ENCODE measurements at places on chromosomes 6 and 20.

GRCh38 chr6:48067886-48068277, 43.1 kb downstream of the PTCHD4 start:
- no peak for DNase-seq

- no peak for DNase-seq
Measured at GRCh38 chr6:166971271-166971670, 14.9 kb upstream of the RNASET2 start.

DNA sequence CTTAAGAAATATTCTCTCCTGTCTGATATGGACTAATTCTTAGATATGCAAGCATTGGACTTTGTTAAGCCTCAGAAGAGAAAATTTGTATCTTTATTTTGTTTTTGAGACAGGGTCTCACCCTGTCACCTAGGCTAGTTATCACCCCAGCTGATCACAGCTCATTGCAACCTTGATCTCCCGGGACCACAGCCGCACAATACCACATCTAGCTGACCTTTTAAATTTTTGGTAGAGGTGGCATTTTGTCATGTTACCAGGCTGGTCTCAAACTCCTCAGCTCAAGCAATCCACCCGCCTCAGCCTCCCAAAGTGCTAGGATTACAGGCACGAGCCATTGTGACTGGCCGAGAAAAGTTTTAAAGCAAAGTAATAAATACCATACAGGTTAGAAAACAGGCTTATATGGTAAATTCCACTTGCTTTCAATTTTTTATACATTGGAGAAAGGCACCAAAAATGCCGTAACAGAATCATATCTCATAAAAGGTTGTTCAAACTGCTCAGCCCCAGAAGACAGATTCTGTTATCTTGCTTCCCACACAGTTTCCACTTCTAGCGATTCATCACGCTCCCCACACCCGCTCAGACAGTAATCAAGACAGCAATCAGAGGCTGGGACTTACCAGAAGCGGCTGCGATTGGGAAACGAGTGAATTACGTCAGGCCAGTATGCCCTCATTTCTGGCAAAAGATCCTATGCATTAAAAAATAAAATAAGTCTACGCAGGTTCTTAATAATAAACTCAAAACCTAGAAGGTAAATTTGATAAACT, 13.8 kb downstream of the RNASET2 start:
- no peak for DNase-seq

GRCh38 chr6:170272341-170273065, 18.4 kb downstream of the DLL1 start:
- DNase-seq, result no peak

GRCh38 chr20:20184149-20184548, 131.8 kb downstream of the CFAP61 start:
- no peak for DNase-seq

GRCh38 chr6:53461041-53461656, 83.8 kb downstream of the GCLC start:
- no peak for DNase-seq

DNA sequence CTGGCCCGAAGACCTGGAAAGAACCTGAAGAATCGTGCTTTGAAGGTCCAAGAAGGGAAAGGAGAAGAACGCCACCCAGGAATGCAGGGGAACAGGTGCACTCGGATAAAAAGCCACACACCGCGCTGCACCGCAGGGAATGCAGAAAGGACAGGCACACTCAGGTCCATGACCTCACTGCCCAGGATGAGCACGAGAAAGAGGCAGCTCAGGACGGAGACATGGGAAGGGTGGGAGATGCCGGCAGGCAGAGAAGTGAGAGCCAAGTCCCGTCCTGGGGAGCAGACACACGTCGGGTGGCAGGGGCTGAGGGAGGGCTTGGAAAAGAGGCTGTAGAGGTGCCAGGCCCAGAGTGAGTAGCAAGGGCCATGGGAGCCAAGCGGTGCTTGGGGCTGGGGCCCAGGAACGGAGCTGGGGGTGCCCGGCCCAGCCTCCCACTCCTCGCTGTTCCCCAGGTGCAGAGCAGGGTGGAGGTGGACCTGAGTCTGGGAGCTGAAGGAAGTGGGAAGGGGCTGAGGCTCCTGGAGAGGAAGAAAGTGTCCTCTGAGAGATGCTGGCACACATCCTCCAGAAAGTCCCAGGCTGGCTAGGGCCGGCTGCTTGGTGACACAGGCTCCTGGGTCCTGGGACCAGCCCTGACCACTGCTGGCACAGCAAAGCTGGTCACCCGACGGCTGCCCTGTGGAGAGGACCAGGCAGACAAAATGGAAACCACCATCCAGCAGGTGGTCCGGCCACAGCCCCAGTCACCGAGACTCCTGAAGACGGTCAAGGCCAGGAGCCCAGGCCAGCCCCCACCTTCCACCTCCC, 91.3 kb downstream of the PSMB1 start:
- no peak for DNase-seq

- DNase-seq, result no peak
Measured at GRCh38 chr6:25441663-25442270, 162.6 kb downstream of the CARMIL1 start.

DNA sequence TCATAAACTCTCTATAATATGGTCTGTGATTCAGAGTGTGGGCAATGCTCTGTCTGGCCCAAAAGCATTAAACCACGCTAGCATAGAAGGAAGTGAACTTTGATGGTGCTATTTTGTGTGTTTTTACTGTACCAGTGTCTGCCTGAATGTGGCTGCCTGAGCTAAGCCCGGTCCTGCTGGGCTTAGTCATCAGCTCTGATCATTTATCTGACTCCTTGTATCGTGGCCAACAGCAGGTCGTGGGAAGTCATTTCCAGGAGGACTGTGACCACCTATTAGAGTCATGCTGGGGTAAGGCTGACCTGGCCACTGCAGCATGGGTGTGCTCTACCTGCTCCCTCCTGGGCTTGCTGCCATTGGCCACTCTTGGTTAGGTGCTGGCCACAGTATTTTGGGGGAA, 239.1 kb upstream of the CEP162 start:
- no peak for DNase-seq

DNA sequence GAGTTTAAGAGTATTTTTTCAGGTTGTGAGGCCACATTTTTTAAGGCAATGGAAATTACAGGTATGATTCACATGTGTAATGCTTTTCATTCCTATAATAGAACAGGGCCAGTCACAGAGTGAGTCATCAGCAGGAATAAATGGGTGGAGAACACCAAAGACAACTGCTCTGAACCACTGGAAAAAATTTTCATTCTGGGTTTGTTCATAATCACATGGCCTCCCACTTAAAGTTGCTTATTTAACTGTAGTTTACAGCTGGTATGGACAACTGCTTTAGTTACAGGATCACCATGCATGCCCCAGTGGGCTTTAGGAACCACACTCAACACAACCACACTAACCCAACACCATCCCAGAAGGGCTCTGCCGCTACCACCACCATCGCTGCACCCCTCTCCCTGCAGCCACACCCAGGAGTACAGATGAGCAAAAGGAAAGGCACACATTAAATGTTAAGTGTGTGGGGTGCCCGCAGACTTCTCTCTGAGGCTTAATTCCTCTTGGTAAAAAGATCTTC, 107.0 kb upstream of the DST start:
- DNase-seq, result no peak

DNA sequence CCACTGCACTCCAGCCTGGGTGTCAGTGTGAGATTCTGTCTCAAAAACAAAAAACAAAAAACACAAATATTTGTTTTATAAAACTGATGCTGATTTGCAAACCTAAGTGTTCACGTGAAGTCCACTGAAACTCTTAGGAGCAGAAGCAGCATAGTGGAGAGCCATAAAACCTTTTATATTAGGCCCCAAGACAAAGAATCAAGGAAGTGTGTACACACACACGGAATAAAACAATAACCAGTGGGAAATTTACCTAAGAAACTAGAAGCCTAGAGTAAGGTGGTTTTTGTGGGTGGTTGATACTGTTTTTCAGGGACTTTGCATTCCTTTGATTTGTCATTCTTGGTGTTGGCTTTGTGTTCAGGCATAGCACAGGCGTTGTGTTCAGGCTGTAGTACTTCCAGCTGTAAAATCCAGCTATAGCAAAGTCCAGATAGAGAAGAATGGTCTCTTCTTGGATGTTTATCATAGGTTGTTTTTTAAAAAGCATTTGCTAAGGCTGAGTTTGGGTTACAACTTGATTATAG, 61.3 kb downstream of the ATRN start:
- DNase-seq, result no peak

GRCh38 chr20:36628076-36628475, 17.9 kb downstream of the SLA2 start:
- peak; percentile 17 for DNase-seq

GRCh38 chr6:81148751-81149150, 603.7 kb downstream of the TENT5A start:
- DNase-seq, result no peak

DNA sequence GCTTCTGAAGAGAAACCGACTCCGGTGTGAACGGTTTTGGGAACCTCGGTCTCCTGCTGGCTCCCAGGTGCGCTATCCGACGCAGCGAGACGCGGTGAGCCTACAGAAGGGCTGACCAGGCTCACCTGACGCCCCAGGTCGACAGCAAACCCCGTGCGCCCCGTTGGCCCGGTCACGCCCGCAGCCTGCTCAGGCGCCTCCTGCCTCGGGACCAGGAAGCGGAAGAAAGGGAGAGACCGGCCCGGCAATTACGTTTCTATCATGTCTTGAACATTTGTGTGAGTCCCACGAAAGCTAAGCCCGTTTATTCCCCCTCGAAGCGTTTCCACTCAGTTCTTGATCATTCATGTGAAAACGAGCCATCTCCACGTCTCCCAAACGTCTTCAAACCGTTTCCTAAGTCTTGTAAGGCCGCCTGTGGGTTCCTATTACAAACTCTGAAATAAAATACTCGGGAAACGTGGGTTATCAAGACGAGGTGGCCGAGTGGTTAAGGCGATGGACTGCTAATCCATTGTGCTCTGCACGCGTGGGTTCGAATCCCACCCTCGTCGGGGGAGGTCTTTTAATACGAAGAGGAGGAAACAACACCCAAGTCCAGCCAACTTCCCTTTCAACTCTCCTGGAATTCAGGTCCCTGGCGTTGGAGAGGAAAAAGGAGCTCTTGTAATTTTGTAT, 150.5 kb upstream of the PRSS16 start:
- no peak for DNase-seq

DNA sequence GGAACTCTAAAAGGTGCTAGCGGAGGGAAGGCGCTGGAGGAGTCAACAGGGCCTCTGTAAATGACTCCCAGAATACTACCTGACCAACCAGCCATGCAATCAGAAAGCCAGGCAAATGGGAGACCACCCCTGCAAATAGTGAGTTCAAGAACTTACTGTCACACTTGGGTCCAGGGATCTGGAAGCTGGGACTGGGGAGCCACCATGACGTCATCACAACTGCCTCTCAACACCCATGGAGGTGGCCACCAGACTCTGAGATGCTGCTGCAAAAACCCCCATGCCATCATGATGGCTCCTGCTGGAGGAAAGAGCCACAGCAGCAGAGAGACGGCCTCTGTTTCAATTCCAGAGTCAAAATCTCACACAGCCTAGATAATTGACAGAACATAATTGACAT, 8.5 kb upstream of the PDYN start:
- no peak for DNase-seq

DNA sequence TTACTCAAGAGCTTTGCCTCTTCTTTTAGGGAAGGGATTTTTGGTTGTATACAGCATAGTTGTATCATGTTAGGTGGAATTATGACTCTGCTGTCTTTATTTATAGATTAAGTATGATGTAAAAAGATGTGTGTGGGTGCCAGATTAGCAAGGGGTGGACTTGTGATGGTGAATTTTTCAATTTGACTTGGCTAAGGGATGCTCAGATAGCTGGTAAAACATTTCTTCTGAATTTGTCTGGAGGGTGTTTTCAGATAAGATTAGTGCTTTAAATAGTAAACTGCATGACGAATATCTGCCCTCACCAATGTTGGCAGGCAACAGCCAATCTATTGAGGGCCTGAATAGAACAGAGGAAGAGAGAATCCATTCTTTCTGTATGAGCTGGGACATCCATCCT, 173.3 kb upstream of the TNFAIP3 start:
- DNase-seq, result no peak

Measured in activated gamma-delta T cell treated with anti-CD3 and anti-CD28 coated beads, Interleukin-2, amount 50 U/mL, for 16 hours (primary cell).